WTC11 (cell line): ENCODE measurements at places on chromosomes 1 and 21. TPM values are rescaled to one million over a fixed set of nuclear protein-coding genes. Genes with fewer than 3 reads are reported as not detected.
A peak's percentile ranks its signal among the peaks of the same experiment; 100 is the strongest.

DNA sequence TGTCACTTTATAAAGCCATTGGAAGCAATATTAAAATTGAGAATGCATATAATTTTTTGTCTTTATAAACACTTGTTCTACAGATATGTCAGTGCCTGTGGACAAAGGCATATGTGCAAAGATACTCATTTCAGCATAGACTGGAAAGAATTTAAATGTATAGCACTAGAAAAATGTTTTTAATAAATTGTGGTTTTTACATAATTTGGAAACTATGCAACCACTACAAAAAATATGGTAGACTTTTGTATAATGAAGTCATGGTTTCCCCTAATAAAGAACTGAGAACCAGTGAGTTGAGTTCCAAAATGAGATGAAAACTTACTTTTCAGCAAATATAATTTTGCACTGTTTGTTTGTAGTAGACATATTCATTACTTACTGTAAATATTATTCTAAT is 48.5 kb downstream of the BRINP3 start:
- H3K36me3 ChIP-seq = no peaks in the 10 kb centered on the region
- no peak overlapping the region for H3K4me3 ChIP-seq
- no peaks in the 10 kb centered on the region for H3K27me3 ChIP-seq
- no peak for DNase-seq

GRCh38 chr1:189623336-189623735 is 854.3 kb downstream of the BRINP3 start:
- no peak overlapping the region for H3K4me3 ChIP-seq
- no peak overlapping the region for H3K27ac ChIP-seq
- H3K4me1 ChIP-seq = no peaks in the 10 kb centered on the region

DNA sequence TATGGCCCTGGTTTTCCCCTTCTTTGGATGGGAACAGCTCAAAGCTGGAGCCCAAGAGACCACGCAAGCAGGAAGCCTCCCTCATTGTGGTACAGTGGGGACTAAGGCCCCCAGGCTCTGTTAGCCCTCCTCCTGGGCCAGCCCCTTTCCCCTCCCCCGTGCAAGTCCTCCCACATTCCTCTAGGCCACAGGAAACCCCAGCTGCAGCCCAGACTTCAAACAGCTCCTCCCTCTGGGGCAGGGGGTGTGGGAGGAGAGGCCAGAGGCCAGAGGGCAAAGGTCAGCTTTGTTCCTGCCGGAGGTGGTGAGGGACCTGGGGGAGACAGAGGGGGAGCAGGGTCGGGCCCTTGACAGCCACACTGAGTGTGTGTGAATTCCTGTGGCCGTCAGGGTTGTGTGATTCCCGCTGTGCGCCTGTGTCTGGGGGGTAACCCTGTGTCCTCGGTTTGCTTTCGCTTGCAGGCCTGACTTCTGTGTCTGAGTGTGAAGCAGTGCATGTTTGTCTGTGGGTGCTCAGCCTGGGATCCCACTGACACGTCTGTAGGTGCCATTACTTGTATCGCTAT is 3.4 kb upstream of the AHDC1 start:
- peaks cover 32% of the 10 kb centered on the region for H3K4me1 ChIP-seq
- DNase-seq = peak; percentile 77
- H3K27ac ChIP-seq = no peak overlapping the region

SH3BGR gene
- total RNA-seq = 3.2 to 4.8 TPM (median 4.0 TPM) in 3 replicates

DNA sequence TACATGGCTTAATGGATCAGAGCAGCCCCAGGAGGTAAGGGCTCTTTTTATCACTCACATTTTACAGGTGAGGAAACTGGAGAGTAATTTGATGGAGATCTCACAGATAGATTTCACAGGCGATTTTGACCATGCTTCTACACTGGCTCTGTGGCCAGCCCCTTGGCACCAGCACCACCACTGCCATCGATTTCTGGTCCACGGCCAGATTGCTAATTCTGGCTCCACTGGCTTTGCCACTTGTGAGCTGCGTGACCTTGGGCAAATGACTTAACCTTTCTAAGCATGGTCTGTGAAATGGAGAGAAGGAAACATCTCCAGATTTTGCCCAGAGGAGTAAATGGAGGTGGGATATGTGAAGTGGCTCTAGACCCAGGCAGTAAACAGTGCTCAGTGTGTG is 32.6 kb downstream of the KCNC4 start:
- no peak overlapping the region for H3K4me3 ChIP-seq
- peaks cover 39% of the 10 kb centered on the region for H3K4me1 ChIP-seq

WDR64 gene
- total RNA-seq = not detected in 3 replicates

CFAP141 gene
- total RNA-seq = not detected in 3 replicates

PIK3CD gene
- total RNA-seq = 17.9 to 23.1 TPM (median 20.2 TPM) in 3 replicates

GRCh38 chr1:27152004-27152828 is 2.7 kb downstream of the SLC9A1 start:
- no peak for DNase-seq
- peak overlapping the region; percentile 92; the same call in 1 of the 2 replicates for H3K4me3 ChIP-seq
- peaks cover 31% of the 10 kb centered on the region for H3K4me1 ChIP-seq
- 0 out of 2 replicates have a peak overlapping the region, but pooled peaks have one; percentile 3 for H3K27ac ChIP-seq
- no peaks in the 10 kb centered on the region for H3K27me3 ChIP-seq

DNA sequence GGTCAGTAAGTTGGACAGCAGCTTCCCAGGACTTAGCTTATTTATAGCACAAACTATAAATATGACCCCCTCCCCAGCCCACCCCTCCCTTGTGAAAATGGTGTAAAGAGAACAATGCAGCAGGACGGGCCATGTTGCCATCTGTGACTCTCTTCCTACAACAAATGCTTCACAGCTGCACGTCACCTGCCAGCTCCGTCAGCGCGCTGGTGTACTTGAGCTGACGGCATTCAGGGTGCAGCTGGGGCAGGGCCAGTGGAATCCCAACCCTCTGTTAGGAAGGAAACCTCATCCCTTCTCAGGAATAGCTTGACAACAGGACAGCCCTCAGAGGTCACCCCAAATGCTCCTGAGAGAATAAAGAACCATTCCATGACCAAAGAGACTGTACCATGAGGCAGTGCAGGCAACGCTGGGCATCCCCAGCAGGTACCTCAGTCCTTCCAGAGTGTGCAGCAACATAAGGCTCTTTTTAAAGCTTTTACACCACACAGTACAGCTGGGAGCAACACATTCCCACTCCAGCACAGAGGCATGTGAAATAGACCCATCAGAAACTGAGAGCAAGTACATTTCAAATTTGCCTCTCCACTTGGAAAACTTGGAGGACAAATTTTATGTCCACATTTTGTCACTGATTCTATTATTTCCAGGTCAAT is 85.0 kb downstream of the ATP1A1 start:
- no peak overlapping the region for H3K4me3 ChIP-seq
- H3K36me3 ChIP-seq = no peaks in the 10 kb centered on the region
- no peaks in the 10 kb centered on the region for H3K27me3 ChIP-seq
- DNase-seq = no peak

HIVEP3 gene
- 0.44 to 0.57 TPM (median 0.55 TPM) in 3 replicates for total RNA-seq

- peaks cover 43% of the 10 kb centered on the region for H3K27me3 ChIP-seq
- no peaks in the 10 kb centered on the region for H3K36me3 ChIP-seq
- H3K4me3 ChIP-seq = peak overlapping the region; percentile 94
- H3K4me1 ChIP-seq = peaks cover 27% of the 10 kb centered on the region
- no peak overlapping the region for H3K27ac ChIP-seq
Observed at GRCh38 chr1:226736908-226737818, 1.9 kb downstream of the ITPKB start.

GRCh38 chr1:183404476-183404875 is 13.7 kb downstream of the NMNAT2 start:
- 0 out of 2 replicates have a peak overlapping the region, but pooled peaks have one; percentile 15 for H3K4me3 ChIP-seq
- H3K27me3 ChIP-seq = 0 out of 2 replicates have a peak, but pooled peaks cover 2% of the 10 kb centered on the region
- H3K4me1 ChIP-seq = peaks cover 48% of the 10 kb centered on the region
- no peak for DNase-seq

DNA sequence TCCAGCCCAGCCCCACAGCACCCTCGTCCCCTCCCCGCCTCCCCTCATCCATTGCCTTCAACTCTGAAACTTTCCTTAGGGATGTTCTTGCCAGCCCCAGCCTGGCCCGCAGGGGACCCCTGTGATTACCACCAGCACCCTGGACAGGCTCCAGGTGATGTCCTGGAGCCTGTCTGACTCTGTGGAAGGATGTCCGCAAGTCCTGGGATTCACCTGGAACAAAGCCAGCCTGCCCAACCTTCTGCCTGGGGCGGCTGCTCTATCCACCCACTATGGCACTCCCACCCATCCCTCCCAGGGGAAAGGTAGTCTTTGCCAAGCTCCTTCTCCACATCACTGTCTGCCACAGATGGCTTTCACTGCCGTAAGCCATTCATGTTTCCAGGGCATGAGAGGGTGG is 24.4 kb upstream of the PTPRF start:
- no peak for DNase-seq
- peaks cover 2% of the 10 kb centered on the region; the same call in 1 of the 2 replicates for H3K36me3 ChIP-seq
- no peak overlapping the region for H3K4me3 ChIP-seq
- no peak overlapping the region for H3K27ac ChIP-seq
- H3K4me1 ChIP-seq = 0 out of 2 replicates have a peak, but pooled peaks cover 2% of the 10 kb centered on the region

GRCh38 chr1:16375521-16376340 is 8.7 kb downstream of the SZRD1 start:
- H3K4me3 ChIP-seq = peak overlapping the region; percentile 28
- no peaks in the 10 kb centered on the region; the same call in 1 of the 2 replicates for H3K36me3 ChIP-seq

FNDC5 gene
- total RNA-seq = 1.2 to 1.6 TPM (median 1.4 TPM) in 3 replicates

SMPDL3B gene
- total RNA-seq = 25.9 to 31.6 TPM (median 26.5 TPM) in 3 replicates

DNA sequence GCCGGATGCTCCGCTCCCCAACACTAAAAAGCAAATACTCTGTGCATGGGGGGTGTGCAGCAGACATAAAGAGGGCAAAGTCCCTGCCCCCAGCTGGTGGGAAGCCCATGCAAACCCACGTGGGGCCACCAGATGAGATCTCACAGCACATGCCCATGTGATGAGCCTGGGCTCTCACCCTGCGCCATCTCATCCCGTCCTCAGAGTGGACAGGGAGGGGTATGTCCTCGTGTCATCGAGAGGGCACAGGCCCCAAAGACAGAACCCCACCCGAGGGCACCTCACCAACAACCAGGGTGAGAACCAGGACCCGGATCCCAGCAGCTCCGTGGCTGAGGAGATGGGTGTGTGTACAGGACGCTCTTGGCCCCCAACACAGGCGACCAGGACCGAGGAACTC is 25.1 kb upstream of the ARHGEF16 start:
- DNase-seq = no peak
- peaks cover 3% of the 10 kb centered on the region; the same call in 1 of the 2 replicates for H3K4me1 ChIP-seq
- H3K27me3 ChIP-seq = no peaks in the 10 kb centered on the region
- no peak overlapping the region for H3K4me3 ChIP-seq
- H3K27ac ChIP-seq = no peak overlapping the region
- H3K36me3 ChIP-seq = no peaks in the 10 kb centered on the region

DNA sequence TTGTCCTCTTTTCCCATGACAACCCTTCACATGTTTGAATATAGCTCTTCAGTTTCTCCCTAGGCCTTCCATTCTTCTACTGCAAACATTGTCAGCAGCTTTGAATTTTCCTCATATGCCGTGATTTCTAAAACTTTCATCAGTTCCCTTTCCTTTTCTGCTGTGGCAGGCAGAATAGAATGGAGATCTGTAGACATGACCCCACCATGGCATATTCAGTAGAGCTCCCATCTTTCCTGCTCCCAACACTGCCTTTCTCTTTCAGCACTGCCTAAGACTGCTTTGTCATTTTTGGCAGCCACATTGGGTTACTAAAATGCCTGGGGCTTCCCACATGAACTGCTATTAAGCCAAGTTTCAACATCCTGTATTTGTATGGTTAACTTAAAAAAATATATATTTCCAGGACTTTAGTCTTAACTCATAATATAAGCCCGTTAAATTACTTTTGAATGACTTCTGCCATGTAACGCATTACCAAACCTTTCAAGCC is 60.9 kb downstream of the TBX19 start:
- peaks cover 6% of the 10 kb centered on the region for H3K4me1 ChIP-seq
- no peaks in the 10 kb centered on the region for H3K27me3 ChIP-seq

DNA sequence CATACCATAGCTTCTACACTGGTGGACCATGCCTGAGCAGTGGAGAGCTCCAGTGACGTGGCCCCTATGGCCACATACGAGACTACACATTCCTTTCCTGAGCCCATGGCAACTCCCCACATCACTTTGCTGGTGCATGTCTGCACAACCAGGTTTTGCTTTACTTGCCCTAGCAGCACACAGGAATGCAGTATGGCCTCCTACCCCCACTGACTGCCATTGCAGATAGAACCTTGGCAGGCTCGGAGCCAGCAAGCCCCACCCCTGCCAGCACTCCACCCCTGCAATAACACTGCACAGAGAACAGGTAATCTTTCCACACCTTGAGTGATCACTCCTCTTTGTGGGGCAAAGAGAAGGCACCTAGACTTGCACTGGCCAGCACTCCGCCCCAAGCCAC is 531.9 kb upstream of the CAMK1G start:
- H3K4me3 ChIP-seq = no peak overlapping the region
- no peak for DNase-seq
- H3K27me3 ChIP-seq = peaks cover 59% of the 10 kb centered on the region

GSTM3 gene
- 2.2 to 3.5 TPM (median 3.3 TPM) in 3 replicates for total RNA-seq

DNA sequence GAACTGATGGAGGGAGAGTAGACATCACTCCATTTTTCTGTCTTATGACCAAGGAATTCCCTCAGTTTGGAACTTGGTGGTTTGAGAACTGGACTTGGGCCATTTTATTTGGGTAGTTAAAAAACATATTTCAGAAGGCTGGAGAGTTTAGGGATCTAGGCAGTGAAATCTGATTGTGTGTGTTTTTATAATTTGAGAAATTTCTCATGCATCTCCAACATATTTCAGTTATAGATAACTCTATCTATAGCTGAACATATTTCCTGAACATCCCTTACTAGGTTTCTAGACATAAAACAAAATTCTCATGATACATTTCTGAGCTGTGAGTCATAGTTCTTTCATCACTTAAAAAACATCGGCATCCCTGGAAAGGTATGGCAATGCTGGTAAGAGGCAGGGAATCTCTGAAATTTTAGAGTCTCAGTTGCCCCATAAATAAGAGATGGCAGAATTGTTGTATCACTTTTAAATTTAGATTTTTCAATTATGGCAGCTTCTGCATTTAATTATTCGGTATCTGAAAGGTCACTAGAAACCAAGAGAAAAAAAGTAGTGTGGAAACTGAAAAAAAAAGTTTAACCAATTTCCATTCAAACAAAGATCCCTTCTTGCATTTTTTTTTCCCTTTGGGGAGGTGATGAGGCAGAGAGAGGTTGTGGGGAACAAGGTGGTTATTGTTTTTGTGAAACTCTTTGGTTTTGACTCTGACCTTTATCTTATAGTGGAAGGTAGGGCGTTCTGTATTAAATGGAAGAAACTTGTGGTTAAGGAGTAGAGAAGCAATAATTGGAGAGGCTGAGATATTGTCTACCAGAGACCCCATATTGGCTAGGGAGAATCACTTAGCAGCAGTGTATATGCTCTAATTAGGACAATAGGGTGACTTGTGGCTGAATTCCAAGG is 102.9 kb downstream of the FASLG start:
- no peak for DNase-seq
- H3K27ac ChIP-seq = no peak overlapping the region
- no peak overlapping the region for H3K4me3 ChIP-seq
- no peaks in the 10 kb centered on the region for H3K4me1 ChIP-seq

GRCh38 chr1:57019236-57019839 is 53.5 kb upstream of the C8B start:
- DNase-seq = no peak
- no peak overlapping the region for H3K4me3 ChIP-seq
- H3K4me1 ChIP-seq = no peaks in the 10 kb centered on the region
- no peaks in the 10 kb centered on the region for H3K36me3 ChIP-seq

GRCh38 chr1:232883992-232884661 is 66.3 kb upstream of the NTPCR start:
- no peak overlapping the region for H3K27ac ChIP-seq
- H3K4me3 ChIP-seq = no peak overlapping the region
- no peaks in the 10 kb centered on the region for H3K4me1 ChIP-seq
- no peak for DNase-seq
- no peaks in the 10 kb centered on the region for H3K36me3 ChIP-seq
- H3K27me3 ChIP-seq = peaks cover 3% of the 10 kb centered on the region; the same call in 1 of the 2 replicates
